Left cardiac atrium (tissue), 4 donors: ENCODE measurements at places on chromosomes 5 and 9.

GRCh38 chr5:109784687-109785086 is 95.0 kb downstream of the MAN2A1 start:
- no peak for DNase-seq

DNA sequence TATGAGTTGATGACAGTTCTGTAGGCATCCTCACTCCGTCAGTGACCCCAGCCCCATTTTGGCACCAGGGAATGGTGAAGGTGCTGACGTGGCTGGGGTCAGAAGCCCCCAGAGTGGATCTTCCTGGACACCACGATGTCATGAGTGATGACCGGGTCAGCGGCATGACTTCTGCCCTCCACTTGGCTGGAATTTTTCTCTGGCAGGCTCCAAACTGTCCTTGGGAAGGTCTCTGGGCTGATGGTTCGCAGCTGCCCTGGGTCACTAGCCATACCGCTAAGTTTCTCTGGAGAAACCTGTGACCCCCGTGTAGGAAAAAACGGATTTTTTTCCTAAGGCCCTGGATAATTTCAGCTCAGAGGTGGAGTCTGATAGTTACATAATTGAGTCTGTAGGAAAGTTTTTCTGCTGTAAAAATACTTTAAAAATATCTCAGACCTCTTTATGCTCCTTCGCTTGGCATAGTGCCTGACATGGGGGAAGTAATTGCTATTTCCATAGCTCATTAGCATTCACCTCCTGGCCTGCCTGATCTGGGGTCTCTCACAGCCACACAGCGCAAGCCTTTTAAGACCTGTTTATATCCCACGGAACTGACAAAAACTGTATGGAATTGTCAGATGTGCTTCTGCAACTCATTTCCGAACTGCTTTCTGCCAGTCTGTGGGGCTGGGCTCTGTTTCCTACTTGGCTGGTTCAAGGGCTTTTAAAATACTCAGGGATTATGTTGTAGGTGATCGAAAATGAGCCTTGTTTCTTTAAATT is 69.2 kb downstream of the ANGPTL2 start:
- no peak for DNase-seq

DNA sequence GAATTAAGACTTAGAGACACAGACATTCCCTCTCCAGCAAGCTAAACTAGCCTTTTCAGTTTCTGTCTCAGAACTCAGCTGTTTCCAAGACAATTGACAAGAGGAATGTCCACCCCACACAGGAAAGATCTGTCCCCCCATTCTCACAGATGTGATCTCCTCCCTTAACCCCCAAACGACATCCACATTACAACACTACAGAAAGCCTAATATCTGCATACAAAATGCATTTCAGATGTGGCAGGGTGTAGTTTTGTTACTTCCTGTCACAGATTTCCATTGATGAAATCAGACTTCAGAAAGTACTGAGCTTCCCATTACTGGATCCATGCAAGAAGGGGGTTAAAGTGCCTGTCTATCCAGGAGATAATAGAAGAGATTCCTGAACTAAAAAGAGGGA is 2.9 kb upstream of the ARSI start:
- DNase-seq, result no peak

- no peak for DNase-seq
Observed at GRCh38 chr5:38258319-38259061, at the start of gene EGFLAM. Gene EGFLAM, plus strand, starts transcription at chr5:38258559. Its CDS starts 196 bp downstream, at chr5:38258755.

DNA sequence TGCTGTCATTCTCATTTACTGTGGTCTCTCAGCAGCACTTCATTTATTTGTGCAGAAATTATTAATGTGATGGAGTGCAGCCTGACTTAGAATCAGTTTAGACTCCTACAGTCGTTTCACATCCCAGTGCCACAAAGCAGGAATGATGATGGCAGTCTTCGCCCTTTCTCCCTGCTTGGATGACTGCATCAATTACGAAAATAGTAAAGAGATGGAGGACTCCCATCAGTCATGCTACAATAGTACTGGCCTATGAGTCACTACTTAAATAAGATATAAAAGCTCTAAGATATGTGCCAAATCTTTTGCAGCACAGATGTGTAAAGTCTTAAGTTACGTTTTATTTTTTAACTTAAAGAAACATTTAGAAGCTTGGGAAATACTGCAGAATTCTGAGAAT is 263.9 kb downstream of the CHSY3 start:
- DNase-seq, result no peak

- DNase-seq, result no peak
Observed at GRCh38 chr5:36300927-36301540, 668 bp downstream of the RANBP3L start.

DNA sequence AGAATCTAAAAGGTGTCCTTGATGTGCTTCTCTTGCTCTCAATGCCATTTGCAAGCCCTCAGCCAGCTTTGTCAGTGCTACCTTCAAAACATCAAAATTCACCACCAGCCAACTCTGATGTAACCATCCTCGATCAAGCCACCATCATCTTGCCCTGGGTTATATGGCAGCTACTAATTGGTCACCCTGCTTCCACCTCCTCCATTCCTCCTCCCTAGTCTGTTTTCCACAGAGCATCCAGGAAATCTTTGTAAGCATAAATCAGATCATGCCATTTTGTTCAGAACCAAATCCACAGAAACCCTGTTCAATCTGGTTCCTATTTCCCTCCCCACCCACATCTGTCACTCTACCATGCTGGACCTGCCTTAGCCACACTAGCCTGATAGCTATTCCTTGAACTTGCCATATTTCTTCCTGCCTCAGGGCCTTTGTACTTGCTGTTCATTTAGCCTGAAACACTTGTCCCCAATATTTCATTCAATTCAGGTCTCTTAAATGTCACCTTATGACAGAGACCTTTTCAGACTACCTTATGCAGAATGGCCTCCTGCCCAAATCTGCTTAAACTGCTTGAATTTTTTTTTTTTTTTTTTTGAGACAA is 1.9 kb upstream of the B4GALT1 start:
- DNase-seq, result no peak

- DNase-seq, result no peak
Observed at GRCh38 chr5:131104169-131104808, 60.8 kb downstream of the HINT1 start.

DNA sequence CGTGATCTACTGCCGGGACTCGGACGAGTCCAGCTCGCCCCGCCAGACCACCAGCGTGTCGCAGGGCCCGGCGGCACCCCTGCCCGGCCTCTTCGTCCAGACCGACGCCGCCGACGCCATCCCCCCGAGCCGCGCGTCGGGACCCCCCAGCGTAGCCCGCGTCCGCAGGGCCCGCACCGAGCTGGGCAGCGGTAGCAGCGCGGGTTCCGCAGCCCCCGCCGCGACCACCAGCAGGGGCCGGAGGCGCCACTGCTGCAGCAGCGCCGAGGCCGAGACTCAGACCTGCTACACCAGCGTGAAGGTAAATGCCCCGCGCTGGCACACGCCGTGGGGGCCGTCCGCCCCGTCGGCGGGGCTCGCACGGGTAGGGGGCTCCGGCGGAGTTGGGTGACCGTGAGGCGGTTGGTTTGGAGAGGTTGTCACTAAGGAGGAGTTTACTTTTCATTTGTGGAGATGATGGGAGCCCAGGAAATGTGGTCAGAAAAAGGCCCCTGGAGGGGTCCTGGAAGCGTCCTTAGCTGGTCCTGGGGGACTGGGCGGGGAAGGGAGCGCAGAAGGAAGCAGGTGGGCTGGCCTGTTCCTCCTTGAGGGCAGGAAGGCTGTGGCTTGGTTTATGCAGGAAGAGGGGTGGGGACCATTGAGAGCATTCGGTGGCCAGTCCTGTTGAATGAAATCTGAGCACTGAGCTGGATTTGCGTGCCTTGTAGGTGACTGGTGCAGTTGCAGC is 647 bp downstream of the PDE8B start:
- no peak for DNase-seq

GRCh38 chr5:138975098-138975847 is 100.1 kb upstream of the LRRTM2 start:
- peak; percentile 70 for DNase-seq

- DNase-seq, result no peak
Observed at GRCh38 chr5:126370796-126371718, 52.2 kb upstream of the GRAMD2B start.

GRCh38 chr5:1315018-1315708 is 20.3 kb upstream of the TERT start:
- DNase-seq, result no peak

- no peak for DNase-seq
Observed at GRCh38 chr5:1737790-1738405, 61.7 kb downstream of the MRPL36 start.

GRCh38 chr5:147485046-147485445 is 24.8 kb downstream of the DPYSL3 start:
- no peak for DNase-seq

- DNase-seq, result no peak
Observed at GRCh38 chr5:42021923-42022322, 96.8 kb downstream of the FBXO4 start.

- peak; percentile 36 for DNase-seq
Observed at GRCh38 chr9:109497226-109498153, 617 bp downstream of the PTPN3 start.

DNA sequence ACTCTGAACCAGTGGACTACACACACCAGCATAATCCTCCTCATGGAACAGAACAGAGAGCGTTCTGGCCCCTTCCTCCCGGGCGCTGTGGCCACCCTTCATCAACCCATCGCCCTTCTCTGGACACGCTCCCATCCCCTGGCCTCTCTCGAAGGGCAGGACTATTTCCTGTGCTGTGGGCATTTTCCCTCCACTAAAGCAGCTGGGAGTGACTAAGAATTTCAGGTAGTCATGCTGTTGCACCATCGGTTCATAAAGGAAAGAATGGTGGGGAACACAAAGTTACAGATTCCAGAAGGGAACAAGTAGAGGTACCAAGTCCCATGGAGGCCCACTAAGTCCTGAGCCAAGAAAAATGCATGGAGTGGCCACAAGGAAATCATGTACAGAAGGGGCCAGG is 68.6 kb downstream of the EPB41L4B start:
- DNase-seq, result no peak

DNA sequence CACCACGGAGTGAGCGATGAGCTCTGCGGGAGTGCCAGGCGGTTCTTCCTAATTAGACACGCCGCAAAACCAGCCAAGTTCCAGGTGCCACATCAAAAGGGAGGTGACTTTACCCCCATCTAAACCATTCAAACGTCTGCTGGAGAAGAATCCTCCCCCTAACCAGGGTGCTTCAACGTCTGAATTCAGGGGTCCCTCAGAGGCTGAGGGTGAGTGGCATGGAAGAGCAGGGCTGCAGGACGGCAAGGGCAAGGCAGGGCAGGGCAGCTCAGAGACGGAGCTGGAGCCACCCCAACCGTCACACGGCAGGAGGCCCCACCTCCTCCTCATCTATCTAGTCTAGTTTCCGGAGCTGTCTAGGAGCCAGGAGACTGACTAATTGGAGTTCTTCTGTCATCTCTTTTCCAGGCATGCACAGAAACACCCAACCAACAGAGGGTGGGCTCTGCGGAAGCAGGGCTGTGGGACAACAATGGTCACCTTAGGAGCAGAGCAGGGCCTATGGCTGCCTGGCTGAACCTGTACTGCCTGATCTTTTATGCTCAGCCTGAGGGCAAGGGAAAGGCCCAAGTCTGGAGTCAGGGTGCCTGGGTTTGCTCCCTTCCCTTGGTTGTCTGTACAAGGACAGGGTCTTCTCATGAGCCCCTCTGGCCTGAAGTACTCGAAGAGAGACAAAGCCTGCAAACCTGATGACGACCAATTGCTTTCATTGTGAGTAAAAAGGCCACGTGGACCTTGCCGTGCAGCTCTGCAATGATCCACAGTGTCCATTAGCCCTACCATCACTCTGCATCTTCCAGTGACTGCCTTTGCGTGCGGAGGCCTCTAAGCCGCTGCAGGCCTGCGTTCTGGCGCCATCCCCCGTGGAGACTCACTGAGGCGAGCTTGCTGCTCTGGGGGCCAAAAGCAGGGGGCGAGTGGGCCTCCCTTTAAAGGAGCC is 81.0 kb upstream of the SLC25A51 start:
- DNase-seq, result peak; percentile 75

DNA sequence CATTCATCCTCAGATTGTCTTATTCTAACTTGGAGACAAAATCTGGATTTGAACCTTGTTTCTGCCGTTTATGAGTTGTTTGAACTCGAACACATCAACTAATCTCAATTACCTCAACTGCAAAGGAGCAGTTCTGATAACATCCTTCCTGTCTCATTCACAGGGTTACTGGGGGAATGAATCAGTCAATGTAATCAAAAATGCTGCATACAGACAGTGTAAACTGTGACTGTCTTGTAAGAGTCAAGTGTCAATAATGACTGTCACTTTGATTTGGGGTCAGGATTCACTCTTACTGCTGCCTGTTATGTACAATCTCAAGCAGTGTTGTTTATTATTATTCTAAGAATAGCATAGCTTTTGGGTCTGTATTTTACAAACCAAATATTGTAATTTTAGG is 273.8 kb downstream of the DOCK8 start:
- no peak for DNase-seq

GRCh38 chr9:79193001-79193400 is 378.8 kb upstream of the TLE4 start:
- DNase-seq, result no peak

DNA sequence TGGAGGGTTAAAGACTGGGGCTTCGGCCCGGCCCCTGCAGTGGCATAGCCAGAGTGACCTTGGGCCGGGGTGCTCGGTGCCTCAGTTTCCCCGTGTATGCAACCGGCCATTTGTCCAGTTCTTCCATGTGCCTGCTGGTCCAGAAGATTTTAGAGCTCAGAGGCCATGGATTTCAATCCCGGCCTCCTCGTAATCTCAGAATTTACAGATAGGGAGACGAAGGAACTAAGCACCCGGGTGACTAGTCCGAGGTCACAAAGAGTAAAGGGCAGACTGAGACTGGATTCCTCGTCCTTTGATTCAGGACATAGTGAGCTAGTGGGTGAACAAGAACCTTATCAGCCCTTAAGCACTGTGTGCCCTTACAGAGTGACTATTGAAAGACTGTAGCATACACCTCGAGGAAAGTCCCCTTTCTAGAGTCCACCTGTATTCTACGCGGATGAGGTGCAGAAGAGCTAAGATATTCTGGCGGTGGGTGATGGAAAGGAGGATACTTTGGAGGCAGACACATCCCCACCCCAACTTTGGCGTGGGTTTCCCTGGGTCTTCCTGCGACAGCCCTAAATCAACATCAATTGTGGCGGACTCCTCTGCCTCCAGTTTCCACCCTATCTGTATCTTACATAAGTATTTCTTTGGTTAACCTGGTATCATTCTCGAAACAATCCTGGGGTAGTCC is 597 bp downstream of the SLC31A1 start:
- DNase-seq, result no peak

DNA sequence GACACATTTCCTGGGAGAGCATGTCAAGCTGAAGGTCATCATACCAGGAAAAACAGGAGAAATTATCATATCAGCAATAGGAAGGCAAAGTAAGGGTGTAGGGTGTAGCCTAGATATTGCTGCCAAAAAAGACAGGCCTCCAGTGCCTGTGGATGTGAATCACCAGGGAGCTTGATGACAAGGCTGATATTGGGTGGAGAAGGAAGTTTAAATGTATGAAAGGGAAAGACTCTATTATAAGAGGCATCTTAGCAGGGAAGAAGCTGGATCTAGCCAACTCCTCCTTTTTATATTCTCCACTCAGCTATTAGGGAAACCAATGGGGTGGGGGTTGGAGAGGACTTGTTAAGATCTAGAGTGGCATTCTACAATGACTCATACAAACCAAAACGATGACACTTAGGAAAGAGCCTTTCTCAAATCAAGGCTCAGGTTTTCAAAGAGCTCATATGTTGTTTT is 13.4 kb upstream of the TXNDC8 start:
- peak; percentile 23 for DNase-seq
